ENCODE measurements at places on chromosomes 2 and 18.

DNA sequence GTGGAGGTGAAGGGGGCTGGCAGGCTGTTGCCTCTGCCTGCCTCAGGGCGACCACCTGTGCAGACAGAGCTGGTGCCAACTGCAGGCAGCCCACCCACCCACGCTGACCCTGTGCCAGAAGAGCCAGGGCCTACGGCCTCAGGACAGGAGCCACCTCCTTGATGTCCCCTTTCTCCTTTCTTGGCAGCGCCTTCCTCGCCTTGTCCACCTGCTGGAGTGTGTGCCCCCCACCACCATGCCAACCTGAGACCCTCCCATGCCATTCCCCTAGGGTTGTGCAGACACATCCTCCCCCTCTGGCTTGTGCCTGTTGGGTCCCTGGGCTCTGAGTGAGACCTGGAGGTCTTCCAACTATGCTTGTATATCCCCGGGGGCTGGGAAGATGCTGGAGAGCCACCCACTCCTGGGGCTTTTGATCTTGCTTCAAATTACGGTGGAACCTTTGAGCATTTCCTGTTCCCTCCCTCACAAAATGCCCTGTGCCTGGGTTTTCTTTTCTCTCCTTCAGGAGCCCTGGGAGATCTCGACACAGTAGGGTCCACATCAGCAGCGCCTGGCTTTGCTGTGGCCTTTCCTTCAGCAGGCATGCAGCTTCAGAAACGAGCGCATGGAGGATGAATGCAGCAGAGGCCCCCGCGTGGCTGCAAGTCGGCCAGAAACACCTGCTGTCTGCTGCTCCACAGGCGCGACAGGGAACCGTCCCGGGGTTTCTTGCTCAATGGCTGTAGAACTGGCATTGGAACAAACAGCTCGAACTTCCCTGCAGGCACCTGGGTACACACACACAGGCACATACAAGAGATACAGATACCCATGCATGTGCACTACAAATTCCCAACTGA is 65.9 kb upstream of the SH3RF3 start:
- DNase-seq: no peak

GRCh38 chr2:239105234-239105633 is 257.3 kb downstream of the TWIST2 start:
- DNase-seq: no peak

DNA sequence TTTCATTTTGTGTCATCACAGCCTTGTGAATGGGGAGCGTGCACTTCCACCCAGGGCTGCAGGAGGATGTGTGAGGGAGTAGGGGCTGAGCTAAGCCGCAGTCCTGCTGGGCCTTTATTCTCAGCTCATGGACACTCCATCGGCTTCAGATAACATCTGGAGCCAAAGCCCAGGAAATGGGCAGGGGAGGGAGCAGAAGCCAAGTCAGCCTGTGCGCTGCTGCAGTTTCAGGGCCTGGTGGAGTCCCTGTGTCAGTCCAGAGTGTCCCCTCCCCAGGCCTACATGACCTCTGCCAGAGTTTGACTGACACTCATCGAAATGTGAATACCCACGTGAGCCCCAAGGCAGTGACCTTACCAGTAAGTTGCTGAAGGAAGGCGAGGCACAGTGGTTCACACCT is 242.2 kb downstream of the LOXHD1 start:
- DNase-seq: no peak

GRCh38 chr2:201254081-201254730 is 6.1 kb upstream of the CASP8 start:
- no peak for DNase-seq

- DNase-seq: peak; percentile 11
Measured at GRCh38 chr2:225041207-225041850, 939 bp downstream of the DOCK10 start.

All from activated T-helper 1 cell treated with anti-CD3 and anti-CD28 coated beads, Interleukin-2, amount 50 U/mL, for 16 hours (primary cell).